Lower leg skin (tissue), 4 donors: ENCODE measurements at places on chromosomes 7 and 10.

DNA sequence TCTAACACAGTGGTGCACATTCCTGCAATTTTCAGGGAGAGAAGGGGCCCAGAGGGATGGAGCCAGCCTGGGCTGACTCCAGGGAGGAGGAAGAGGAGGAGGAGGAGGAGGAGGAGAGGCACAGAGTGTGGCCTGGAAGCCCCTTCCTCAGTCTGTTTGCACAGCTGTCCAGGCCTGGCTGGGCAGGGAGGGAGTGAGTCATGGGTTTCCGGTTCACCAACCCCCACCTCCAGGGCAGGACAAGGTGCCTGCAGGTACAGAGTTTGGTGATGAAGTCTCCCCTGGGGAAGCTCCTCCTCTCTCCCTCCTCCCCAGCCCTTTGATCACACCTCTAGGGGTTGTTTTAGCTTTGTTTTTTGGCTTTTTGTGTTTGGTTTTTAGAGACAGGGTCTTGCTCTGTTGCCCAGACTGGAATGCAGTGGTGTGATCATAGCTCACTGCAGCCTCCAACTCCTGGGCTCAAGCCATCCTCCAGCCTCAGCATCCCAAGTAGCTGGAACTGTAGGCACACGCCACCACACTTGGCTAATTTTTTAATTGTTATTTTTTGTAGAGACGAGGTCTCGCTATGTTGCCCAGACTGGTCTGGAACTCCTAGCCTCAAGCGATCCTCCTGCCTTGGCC lies 77.5 kb upstream of the CUX1 start:
- DNase-seq = no peak

- DNase-seq = no peak
Observed at GRCh38 chr10:49243139-49243538, 54.9 kb upstream of the TMEM273 start.

DNA sequence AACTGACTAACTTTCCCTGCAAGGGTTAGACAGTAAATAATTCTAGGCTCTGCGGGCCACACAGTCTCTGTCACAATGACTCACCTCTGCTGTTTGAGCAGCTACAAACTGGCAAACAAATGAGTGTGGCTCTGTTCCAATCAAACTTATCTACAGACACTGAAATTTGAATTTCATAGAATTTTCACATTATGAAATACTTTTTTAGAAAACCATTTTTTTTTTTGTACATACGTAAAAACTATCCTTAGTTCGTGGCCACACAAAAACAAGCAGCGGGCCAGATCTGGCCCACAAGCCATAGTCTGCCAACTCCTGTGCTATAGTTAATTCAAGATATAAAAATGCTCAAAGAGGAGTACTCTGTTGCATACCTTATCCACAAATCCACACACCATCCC lies 32.6 kb downstream of the PIP4K2A start:
- DNase-seq = no peak

- DNase-seq = no peak
Observed at GRCh38 chr7:112150823-112151641, 55.2 kb downstream of the DOCK4 start.

- DNase-seq = no peak
Observed at GRCh38 chr7:13155188-13155587, 467.8 kb downstream of the ARL4A start.

DNA sequence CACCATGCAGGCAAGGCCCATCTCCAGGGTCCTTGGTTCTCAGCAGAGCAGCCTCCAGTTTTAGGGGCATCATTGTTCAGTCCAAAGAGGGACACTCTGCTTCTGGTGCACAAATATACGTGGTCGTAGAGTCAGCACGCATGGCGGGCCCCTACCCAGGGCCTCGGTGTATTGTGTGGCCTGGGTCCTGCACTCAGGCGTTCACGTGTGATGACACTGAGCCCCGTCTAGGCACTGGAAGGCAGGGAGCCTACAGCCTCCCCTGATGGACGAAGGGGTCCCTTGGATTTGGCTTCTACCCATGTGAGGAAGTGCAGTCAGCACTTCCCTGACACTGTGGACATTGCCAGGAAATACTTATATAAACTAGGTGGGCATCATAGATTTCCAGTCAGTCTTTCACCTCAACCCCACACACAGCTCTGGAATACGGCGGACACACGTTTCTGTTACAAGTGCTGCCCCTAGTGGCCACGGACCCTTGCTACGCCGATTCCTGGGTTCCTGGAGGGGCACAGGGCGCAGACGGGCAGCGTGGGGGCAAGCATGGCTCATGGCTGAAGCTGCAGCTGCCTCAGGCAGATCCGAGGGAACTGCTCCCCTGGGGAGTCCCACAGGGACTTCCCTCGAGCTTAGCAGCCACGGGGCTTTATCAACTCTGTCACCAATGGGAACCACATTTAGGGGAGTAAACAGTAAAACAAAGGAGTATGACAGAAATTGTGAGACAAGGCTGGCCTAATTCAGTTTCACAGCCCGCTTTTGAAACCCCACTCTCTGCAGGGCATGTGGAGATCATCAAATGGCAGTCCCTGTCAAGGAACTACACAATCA lies 25.4 kb downstream of the AIFM2 start:
- no peak for DNase-seq

GRCh38 chr7:132485600-132486273 lies 90.5 kb downstream of the PLXNA4 start:
- no peak for DNase-seq

DNA sequence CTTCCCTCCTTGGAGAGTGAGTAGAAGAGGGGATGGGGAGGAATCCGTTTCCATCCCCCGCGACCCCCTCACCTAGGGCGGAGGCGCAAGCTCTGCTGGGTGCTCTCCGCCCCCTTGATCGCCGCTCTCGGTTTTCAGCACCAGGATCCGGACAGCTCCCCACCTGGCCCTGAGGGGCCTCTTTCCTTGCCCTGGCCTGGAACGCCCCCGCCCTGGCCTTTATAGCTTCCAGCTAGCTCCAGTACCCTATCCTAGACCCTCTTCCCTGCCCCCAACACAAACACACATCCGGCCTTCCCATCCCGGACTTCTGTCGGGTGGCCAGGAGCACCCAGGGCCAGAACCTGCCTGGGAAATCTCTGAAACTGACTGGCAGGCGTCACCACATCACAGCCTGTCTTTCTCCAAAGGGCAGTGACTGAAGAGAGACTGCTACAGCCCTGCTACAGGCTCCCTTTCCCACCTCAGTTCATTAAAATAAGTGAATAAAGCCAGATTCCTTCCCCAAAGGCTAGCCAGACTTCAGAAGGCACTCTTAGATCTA lies 72.3 kb upstream of the LEP start:
- DNase-seq = no peak

- peak; percentile 83 for DNase-seq
Observed at GRCh38 chr10:26931223-26931622, 70.5 kb upstream of the ABI1 start.

DNA sequence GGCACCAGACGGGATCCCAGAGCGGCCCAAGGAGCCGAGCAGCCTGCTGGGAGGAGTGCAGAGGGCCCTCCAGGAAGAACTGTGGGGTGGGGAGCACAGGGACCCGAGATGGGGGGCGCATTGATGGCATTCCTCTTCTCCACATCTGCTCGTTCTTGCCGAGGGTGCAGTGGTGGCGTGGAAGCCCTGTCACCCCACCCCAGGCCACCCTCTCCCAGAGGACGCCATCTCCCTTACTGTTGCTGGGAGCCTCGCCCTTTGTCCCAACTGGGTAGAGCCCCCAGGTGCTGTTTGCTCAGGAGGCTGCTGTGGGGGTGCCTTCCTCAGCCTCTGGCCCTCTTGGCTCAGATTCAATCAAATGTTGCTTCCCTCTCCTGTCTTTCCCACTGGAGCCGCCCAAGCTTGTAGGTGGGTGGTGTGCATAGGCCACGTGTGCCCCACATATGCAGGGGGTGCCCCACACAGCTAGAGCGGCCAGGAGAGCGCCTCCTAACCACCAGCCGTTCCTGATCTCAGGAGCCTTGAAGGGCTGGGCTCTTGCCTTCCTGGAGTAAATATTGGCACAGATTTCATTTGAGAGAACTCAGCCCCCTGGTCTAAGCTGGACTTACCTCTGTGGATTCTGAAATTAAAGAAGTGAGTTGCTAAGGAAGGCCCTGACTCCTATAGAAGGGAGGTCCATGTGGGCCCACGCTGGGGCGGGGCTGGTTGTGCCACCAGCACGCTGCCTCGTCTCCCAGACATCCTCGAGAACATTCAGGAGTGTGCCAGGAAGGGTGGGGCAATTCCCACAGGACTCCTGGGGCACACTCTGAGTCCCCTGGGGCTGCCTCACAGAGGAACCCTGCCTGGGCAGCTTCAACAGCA lies 39.2 kb downstream of the ZNF467 start:
- no peak for DNase-seq

DNA sequence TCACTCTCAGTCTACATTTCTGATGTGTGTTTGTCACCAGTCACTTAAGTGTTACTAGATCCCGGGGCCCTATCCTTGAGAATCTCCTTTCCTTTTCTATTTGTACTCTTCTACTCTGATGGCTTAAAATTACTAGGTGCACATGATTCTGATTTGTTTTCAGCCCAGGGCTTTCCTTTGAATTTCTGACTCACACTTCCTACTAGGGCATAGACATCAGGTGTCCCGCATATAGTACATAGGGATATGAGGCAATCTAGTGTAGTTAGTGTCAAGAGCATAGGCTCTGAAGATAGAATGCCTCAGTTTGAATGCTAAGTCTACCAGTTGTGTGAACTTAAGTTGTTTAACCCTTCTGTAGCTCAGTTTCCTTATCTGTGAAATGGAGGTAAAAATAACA lies 49.4 kb upstream of the LRRN3 start:
- no peak for DNase-seq

DNA sequence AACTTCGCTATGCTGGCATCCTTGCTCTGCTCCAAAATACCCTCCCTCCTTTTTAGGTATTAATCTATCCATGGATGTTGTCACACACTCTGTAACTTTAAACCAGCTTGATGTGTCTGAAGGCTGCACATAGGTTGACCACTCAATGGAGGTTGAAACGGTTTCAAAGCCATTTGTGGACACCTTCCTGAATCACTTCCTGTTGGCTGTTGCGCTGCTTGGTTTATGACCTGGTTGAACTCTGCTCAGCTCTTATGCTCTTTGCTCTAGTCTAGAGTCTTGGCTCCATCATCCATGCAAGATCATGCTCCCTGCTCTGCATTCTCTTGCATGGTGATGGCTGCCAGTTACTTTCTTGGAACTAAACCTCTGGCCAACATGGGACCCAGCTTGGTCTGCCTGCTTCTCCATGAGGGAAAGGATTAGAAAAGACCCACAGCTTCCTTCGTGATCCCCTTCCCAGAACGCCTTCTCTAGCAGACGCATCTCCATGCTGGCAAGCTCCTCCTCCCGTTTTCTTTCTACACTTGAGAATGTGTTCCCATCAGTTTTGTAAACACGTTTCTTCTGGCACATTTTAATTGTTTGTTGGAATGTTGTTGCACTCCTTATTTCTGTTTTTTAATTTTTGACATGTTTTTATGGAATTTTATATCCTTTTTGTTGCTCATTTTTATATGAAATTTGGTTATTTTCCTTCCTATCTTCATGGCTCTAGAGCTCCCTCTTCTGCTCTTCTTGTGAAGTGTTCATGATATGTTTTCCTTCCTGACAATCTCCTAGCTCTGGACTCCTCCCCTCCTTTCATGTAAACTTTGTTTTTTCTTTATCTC lies 149.8 kb downstream of the XPNPEP1 start:
- no peak for DNase-seq

- DNase-seq = no peak
Observed at GRCh38 chr10:96789571-96790108, 42.5 kb upstream of the LCOR start.

DNA sequence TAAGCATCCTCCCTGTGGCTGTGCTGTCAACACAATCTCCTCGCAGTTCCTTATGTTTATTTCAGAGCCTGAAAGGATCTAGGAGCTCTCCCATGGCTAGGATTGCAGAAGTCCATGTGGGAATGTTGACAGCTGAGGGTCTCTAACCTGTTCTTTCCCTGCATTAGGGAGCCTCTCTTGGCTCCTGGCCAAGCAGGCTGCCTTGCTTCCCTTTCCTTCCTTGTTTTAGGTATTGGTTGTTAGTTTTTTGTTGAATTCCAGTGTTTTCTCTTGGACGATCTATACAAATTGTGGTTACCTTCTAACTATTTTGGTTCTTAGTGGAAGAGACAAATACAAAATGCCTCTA lies 171.8 kb downstream of the MLLT10 start:
- no peak for DNase-seq

DNA sequence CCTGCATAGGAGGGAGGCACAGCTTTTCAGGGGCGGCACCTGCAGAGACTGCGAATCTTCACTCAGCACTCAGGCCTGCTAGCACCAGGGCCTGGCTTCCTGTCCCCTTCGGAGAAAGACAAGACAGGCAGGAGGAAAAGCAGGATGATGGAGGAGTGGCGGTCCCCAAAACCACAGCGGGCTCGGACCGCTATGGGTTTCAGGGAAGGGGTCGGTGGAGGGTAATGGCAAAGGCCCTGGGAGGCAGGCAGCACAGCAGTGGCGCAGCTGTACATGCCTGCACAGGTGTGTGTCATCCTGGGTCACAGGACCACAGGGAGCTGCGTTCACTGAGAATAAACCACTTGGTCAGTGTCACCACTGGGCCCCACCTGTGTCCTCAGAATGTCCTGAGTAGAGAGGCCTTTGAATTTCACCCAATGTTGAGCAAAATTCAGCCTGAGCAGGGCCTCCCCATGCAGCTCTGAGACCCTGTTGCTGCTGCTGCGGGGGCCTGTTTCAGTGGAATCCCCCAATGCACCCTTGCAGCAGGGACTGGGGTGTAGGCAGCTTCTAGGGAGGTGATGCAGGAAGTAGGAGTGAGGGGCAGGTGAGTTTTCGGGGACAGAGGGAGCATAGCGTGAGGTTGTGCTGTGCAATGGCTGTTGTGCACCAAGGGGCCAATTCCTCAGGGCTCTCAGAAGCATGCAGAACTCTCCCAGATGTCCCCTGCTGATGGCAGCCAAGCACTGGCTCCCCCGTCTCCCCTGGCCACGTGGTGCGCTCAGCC lies 90.6 kb upstream of the PPP2R2D start:
- no peak for DNase-seq

DNA sequence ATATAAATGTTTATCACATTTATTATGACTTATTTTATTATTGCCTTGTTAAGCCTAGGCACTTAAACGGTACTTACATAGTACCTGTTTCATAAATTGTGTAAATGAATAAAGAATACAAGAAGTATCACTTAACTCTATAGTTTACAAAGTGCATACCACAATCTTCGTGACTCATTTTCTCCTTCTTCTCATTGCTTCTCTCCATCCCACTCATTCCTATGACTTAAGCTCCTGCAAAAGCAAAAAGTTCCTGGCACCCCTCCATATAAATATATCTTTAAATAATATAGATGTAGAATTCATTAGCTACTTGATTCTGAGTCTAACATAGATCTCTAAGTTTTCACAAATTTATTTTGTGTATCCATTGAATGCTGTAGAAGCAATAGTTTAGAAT lies 1382.0 kb upstream of the CELF2 start:
- no peak for DNase-seq

GRCh38 chr10:119940487-119940886 lies 48.0 kb downstream of the SEC23IP start:
- no peak for DNase-seq

DNA sequence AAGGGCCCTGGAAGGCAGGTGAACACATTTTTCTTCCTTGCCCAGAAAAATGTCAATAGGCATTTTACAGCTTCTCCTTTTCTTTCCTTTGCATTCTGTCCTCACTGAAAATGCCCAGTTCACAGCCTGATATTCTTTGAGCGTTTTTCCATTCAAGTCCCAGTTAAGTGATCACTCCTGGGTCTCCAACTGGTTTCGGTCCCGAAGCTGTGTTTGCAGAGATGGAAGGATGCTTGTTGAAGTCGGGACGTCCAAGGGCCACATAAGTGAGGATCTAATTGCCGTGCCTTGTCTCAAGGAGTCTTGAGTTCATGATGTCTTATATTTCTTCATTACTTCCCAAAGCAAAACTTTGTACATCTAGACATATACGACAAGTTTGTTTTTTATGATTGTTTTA lies 208.7 kb upstream of the PRKCQ start:
- DNase-seq = no peak
